ENCODE measurements at places on chromosomes 3 and 15.
A peak's percentile ranks its signal among the peaks of the same experiment; 100 is the strongest.

DNA sequence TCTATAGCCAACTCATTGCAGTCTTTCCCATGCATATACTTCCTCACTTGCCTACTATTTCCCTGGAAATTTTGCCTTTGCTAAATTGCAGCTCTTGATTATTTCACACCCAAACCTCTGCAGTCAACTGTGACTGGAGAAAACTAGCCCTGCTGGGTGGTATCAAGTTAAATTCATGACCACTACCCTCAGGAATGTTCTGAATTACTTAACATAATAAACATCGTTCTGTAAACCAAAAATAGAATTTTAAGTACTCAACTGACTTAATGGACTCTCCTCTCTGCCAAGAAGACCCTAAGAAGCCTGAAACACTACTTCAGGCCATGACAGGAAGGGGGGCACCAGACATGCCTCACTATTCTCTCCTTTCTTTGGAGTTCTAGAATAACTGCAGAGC lies 1278.0 kb upstream of the GBE1 start:
- ATAC-seq: no peak

DNA sequence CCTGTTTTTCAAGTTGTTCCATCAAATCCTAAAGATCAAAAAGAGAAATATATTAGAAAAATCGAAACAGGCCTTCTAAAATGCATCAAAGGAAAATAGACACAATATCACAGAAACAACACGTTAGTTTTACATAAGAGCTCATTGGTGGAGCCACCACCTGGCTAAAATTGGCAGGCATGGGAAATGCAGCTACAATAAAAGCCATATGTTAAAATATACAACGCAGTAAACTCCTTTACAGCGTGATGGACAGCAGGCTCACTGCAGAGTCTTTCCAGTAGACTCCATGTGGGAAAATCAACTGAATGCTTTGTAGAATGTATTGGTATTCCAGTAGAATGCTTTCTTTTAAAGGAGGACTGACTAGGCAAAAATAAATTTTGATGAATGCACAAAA lies 40.9 kb upstream of the MYO5C start:
- no peak for ATAC-seq

GRCh38 chr3:168341192-168341815 lies 245.6 kb upstream of the GOLIM4 start:
- ATAC-seq: no peak

GRCh38 chr3:52200981-52201679 lies 3.2 kb downstream of the ALAS1 start:
- no peak for ATAC-seq

GRCh38 chr3:128367761-128368160 lies 98.9 kb downstream of the DNAJB8 start:
- no peak for ATAC-seq

DNA sequence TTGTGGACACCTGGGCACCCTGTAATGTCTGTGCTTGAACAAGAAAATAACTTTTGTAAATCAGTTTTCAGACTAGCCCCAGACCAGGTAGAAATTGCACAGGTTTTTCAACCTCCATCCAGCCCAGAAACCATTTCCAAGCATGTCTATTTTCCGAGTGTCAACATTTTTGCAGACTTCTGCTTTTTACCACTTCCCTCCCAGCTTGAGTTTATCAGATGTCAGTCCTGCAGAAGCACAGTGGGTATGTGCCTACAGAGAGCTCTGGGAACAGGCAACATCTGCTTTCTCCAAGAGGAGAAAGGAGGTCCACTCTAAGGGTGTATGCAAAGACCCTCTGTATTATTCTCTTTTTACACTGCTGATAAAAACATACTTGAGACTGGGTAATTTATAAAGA lies 83.9 kb downstream of the LRRK1 start:
- ATAC-seq: no peak

- peak; percentile 12 for ATAC-seq
Observed at GRCh38 chr3:131386429-131387165, 5.0 kb downstream of the NUDT16 start.

DNA sequence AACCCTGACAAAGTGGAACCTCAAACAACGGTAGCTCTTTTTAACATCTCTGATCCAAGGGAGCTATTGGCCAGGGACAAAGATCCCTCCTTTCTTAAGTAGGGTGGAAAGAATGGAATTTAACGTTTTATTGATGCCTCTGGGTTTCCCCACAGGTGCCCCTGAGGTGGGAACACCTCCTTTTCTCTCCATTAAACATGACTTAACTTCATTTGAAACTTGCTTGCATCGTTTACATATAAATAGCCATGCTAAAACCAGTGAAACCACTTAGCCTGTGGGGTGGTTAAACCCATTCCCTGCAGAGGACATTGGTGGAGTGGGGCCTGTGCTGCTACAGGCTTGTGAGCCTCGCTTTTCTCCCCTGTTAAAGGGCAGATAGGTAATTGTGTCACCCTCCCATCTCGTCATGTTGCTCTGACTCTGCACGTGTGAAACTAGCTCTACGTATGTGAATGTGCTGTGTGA lies 9.7 kb downstream of the CGNL1 start:
- ATAC-seq: no peak
